ENCODE measurements at places on chromosomes 13 and 19. TPM values are rescaled to one million over a fixed set of nuclear protein-coding genes. Genes with fewer than 3 reads are reported as not detected.
A peak's percentile ranks its signal among the peaks of the same experiment; 100 is the strongest.

GRCh38 chr13:50576156-50576555 lies 267.3 kb downstream of the DLEU7 start:
- DNase-seq, result no peak

- DNase-seq, result no peak
Observed at GRCh38 chr13:76636829-76637228, 249.4 kb downstream of the KCTD12 start.

DNA sequence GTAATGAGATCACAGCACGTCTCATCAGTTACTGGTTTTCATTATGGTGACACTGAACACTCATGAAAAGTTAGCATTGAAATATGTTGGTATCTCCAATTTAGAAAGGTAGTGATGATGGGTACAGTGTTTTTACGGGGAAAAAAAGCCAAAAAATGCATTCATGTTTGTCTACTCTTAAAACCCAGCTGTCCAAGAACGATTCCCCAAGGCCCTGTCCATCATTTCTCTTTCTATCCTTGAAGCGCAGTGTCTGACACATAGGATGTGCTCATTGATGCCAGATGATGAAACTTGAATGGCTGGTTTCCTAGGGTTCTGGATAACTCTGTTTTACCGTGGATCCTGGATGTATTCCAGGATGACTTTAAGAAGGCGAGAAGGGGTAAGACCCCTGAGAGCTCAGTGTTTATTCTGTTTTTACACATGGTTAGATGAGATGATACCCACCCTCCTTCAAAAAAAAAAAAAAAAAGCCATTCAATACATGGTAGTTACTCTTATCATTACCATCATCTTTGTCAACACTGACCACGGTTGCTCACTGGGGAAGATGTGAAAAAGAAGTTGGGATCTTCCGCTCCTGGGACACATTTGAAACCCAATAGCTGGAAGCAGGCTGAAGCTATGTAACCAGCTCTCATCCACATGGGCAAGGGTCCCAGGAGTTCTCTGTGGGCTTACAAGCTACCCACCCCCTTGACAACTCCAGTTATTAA lies 22.5 kb downstream of the SERP2 start:
- DNase-seq, result no peak

DNA sequence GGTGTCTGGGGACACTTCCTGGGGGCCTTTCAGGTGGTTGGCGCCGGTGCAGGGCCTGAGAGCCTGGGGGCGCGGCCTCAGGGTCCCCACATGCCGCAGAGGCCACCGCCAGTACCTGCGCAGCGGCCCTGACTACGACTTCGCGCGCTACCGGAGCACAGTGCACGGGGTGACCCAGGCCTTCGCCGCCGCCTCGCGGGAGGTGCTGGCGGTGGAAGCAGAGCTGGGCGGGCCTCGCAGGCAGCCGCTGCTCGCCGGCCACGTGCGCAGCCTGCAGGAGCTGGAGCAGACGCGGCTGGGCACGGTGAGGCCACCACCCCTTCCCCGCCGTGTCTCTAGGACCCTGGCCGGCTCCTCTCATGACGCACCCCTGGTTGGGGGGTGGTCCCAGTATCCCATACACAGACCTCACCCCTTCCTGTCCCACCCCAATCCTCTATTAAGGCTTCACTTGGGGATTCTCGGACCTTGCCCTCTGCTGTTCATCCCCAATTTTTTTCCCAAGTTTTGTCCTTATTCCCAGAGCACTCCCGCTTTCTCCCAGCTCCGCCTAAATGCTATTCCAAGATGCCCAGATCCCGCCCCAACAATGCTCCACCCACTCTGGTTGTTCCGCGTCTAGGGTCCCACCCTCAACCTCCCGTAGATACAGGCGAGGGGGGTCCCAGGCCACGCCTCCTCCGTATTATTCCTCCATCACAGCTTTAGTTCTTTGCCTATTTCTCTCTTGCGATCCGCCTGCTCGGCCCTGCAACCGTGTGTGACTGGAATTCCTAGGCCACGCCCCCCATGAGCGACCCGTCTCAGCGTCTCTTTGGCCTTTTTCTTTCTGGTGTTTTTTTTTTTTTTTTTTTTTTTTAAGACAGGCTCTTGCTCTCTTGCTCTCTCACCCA lies 1.0 kb downstream of the REX1BD start:
- peak; percentile 74 for DNase-seq

GRCh38 chr13:30382836-30383525 lies 39.3 kb upstream of the UBE2L5 start:
- no peak for DNase-seq

- DNase-seq, result peak; percentile 53
Observed at GRCh38 chr19:1057176-1057855, 9.7 kb upstream of the ARHGAP45 start.

DNA sequence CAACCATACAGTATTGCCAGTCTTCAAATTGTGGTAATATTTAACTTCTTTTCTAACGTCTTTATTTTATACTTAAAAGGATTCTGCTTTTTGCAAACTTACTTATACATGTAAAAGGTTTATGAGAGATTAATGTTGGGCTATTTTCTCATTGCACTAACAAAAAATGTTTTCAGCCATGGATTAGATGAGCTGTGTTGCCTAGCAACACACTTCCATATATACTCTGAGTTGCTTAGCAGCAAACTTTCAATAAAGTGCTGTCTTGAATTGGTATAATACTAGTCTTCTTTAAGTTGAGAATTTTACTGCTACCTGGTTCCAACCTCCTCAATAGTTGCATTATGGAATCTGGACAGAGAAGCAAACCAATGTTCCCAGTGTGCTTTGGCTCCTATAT lies 777.4 kb upstream of the PCDH9 start:
- no peak for DNase-seq

GRCh38 chr13:42760951-42761350 lies 20.4 kb upstream of the FAM216B start:
- DNase-seq, result no peak

GRCh38 chr19:996051-996838 lies 4.0 kb upstream of the GRIN3B start:
- DNase-seq, result no peak

DNA sequence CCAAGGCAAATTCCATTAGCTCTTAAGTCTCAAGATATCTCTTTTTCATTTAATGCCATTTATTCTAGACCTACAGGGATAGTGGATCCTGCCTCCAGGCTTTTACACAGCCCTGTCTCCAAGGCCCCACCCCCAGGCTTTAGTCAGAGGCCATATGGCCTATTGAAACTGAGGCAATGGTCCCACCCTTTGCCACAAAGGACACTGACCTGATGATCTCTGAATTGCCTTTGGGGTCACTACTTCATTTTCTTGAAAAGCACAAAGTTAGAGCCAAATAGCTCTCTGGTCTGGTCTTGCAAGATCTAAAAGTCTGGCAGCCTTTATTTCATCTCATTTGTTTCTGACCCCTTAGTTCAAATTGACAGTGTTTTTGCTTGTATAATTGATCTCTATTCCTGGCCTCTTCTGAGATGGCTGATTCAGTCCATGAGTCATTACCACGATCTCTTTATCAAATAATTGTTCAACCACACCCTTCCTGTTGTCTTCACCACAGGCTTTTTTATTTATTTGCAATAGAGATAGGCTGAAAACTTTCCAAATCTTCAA lies 209.8 kb downstream of the FGF14 start:
- no peak for DNase-seq

C19orf33 gene
- total RNA-seq, result 0.51 TPM

STK11 gene
- total RNA-seq, result 69.3 TPM

CNMD gene
- not detected for total RNA-seq

ATXN8OS gene
- not detected for total RNA-seq

ZNF99 gene
- not detected for total RNA-seq

MBD3L2 gene
- not detected for total RNA-seq

FUT3 gene
- total RNA-seq, result not detected

ERFL gene
- total RNA-seq, result not detected

SIGLEC5 gene
- not detected for total RNA-seq

CD79A gene
- 0.13 TPM for total RNA-seq

PSG4 gene
- total RNA-seq, result 2.3 TPM
